ENCODE measurements at places on chromosomes 6 and 20.

- no peak for DNase-seq
Observed at GRCh38 chr6:33699739-33700138, 11.8 kb downstream of the UQCC2 start.

DNA sequence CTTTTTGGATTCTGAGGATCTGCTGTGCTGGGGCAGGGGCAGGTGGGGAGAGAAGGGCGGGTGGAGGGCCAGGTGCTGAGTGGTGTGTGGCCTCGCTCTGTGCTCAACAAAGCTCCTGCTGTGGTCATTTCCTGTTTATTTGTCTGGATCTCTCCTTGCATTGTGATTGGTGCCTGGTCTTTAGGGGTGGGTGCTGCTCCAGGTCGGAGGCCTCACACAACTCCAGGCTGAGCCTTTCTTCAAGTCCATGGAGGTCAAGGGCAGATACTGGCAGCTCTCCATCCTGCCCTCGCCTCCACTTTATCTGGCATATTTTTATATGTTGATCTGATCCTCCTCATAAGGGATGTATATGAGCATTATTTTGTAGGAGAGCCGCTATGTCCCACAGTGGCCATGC, 36.2 kb downstream of the HLA-F start:
- DNase-seq: no peak

GRCh38 chr6:1820714-1821113, 211.0 kb downstream of the FOXC1 start:
- no peak for DNase-seq

DNA sequence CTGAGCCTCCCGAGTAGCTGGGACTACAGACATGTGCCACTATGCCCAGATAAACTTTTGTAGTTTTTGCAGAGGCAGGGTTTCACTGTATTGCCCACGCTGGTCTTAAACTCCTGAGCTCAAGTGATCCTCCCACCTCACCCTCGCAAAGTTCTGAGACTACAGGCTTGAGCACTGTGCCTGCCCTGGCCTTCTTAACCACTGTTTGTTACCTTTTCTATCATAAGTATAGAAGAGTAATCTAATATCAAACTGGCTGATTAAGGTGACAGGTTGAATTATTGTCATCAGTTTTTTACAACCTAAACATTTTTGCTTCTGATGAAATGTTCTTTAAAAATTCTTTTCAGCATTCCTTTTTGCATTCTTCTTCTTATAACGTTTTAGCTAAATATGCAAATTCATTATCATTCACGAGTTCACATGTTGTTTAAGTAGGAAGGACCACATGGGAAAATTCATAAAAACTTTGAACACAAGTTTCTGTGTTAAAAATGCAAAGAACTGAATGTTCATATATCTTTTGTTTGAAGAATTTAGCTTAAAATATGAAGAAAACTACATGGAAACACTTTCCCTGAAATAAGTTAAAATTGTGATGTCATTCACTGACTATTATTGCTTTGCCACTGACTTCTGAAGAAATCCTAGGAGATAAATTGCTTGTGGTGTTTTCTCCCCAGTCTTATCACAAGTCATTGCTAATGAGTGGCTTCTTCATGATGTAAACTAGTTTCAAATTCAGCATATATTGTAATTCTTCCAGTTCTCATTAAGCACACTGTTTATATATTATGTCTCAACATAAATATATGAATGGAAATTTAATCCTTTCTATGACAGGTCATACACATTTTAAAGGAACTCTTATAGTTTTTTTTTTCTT, 106.7 kb downstream of the ADGRB3 start:
- DNase-seq: no peak

- no peak for DNase-seq
Observed at GRCh38 chr20:23072892-23073586, 13.1 kb downstream of the CD93 start.

GRCh38 chr6:11179419-11180202, 52.9 kb downstream of the NEDD9 start:
- no peak for DNase-seq

- no peak for DNase-seq
Observed at GRCh38 chr20:34705397-34706301, 1.5 kb downstream of the TP53INP2 start.

DNA sequence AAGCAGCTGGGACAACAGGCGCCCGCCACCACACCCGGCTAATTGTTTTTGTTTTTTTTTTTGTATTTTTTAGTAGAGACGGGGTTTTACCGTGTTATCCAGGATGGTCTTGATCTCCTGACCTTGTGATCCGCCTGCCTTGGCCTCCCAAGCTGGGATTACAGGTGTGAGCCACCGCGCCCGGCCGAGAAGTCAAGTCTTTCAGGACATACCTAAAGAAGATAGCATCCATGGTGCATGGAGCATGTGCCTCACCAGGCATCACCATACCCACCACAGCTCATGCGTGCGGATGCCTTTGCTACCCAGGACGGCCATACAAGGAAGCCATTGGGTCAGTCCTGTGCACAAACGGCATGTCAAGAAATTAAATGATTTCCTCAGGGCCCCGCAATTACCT, 60.8 kb downstream of the DACT2 start:
- no peak for DNase-seq

GRCh38 chr20:9342651-9343050, 171.7 kb upstream of the LAMP5 start:
- DNase-seq: no peak

DNA sequence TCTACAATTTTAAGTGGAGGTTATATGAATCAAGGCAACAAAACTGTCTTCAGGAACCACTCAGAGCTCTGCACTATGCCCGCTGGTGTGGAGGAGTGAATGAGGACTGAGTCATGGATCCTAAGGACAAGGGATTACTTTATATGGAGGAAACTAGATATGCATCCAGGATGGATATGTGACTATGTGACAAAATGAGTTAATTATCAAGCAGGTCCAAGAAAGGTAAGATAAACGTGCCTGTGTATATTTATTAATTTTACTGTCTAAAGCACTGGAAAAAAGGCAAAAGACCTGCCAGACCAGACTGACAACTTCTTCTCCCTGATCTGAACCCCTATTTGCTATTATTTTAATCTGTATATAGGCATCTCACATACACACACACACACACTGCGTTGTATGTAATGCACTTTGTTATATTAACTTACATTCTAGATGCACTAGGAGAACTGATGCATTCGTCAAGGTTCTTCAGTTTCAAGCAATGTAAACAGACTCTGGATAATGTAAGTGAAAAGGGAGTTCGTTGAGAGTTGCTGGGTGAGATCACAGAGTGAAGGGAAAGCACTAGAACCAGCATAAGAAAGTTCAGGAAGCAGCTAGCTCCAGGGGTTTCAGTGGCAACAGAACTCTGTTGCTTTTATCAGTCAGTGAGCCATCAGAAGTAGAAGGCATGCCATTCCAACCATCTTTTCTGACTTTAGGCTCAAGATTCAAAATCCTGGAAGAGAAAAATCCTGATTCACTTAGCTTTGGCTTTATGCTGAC, 26.4 kb upstream of the ADGRG6 start:
- DNase-seq: no peak

- DNase-seq: no peak
Observed at GRCh38 chr6:125748406-125749172, 843 bp upstream of the HEY2 start.

GRCh38 chr6:143112084-143112768, 51.5 kb downstream of the AIG1 start:
- DNase-seq: no peak

DNA sequence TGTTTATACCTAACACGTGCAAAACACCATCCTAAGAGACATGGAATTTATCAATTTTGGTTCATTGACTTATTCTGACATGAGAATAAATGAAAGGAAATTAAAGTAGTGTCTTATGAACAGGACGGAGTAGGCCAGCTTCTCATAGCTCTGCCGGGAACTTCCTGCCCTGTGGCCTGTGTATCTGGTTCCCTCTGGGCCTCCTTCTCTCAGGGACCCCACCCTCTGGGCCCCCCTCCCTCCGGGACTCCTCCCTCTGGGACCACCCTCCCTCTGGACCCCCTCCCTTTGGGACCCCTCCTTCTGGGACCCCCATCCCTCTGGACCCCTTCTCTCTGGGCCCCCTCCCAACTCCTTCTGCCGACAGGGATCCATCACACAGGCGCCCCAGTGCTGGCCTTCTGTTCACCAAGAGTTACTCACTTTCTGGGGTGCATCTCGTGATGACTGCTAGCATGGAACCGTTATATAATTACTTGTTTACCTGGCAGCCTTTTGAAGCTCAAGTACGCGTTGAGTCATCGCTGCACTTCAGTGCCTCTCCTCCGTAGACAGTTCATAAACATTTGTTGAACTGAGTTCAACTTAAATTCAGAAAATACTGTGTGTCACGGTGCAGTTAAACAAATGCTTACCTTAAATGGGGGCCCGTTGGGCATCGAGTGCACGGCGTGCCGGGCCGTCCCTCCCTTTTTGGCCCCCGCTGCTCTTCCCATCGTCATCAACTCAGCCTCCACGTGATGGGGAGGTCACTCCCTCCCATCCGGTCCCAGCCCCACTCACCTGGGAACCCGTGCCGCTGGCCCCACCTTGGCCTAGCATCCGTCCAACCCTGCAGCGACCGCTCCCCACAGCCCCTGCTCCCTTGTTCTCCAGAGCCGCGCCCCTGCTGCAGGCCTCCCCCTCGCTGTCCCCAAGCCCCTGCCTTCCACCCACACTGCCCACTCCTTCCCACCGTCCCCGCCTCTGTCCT, 8.1 kb downstream of the CCR6 start:
- DNase-seq: no peak

GRCh38 chr6:51016489-51016888, 197.8 kb downstream of the TFAP2B start:
- DNase-seq: no peak

DNA sequence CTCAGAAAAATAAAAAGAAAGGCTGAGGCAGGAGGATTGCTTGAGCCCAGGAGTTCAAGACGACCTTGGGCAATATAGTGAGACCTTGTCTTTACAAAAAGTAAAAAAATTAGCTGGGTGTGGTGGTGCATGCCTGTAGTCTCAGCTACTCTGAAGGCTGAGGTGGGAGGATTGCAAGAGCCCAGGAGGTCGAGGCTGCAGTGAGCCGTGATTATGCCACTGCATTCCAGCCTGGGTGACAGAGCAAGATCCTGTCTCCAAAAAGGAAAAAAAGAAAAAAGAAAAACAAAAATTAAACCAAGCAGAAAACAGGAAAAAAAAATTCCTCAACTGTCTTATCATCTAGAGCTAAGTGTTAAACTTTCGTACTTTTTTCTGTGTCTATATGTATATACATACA, 12.4 kb upstream of the SRSF3 start:
- DNase-seq: no peak

DNA sequence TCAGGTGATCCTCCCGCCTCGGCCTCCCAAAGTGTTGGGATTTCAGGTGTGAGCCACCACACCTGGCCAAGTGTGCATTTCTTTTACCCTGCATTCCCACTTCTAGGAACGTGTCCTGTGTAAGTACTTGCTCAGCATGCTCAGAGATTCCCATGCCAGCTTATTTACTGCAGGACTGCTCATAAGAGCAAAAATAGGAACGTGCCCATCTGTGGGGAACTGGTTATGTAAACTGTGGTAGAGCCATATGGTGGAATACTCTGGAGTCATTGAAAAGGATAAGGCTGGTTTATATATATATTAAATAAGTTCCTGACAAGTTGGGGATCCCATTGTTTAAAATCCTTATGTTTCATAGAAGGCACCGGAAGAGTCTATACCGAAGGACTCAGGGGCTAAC, 38.2 kb upstream of the FANCE start:
- DNase-seq: no peak

DNA sequence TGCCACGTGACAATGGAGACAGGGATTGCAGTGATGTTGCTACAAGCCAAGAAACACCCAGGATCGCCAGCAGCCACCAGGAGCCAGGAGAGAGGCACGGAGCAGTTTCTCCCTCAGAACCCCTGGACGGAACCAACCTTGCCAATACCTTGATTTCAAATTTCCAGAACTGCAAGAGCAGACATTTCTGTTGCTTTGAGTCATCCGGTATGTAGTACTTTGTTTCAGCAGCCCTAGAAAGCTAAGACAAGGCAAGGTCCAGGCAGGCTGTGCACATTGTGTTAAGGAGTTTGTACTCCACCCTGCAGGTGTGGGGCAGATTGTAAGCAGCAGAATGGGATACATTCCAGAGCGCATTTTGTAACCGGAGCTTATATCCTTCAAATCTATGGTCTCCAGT, 48.3 kb downstream of the TRERF1 start:
- no peak for DNase-seq

DNA sequence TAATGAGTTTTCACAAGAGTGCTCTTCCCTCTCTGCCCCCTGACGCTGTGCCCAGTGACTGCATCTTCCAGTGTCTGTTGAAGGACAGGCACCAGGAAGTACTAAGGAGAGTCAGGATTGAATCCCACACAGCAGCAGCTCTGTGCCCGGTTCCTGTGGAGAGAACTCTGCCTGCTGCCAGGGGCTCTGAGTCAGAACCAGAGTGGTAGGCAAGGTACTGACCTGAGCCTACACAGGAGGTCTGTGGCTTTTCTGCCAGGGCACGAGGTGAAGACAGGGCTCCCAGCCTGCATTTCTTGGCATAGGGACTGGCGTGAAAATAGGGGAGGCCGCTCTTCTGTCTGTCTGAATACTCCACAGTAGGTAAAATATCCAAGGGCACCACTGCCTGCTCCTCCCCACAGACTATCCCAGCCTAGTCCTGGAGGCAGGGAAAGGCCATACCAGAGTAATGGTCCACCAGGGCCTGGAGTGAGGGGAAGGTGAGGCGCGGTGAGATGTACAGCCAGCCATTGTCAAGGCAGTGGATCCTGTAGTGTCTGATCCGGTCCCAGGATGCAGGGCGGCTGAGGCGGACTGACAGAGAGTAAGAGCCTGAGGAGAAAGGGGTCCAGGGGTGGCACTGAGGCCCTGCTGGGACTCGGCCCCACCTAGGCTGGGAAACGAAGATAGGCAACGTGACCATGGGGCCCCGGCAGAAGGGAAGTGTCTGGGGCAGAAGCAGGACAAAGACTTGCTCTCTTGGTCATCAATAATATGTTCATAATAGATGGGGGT, 9.4 kb downstream of the RAB5IF start:
- no peak for DNase-seq

DNA sequence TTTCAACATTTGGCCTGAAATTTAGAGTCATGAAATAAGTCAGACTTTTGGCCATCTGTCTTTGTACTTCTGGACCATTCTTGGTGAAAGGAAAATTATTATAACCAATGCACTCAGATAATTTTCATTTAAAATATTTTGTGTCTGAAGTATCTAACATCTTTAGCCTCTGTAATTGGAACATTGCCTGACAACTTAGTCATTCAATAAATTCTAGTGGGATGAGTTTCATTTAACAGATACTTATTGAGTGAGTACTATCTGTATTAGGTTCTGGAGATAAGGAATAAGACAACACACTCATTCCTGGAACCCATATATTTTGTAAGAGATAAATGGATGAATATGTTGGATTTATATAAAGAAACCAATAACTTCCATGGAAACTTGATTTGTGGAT, 536.0 kb downstream of the BCKDHB start:
- no peak for DNase-seq

- no peak for DNase-seq
Observed at GRCh38 chr6:10409233-10409721, 5.6 kb downstream of the TFAP2A start.

GRCh38 chr20:1964061-1964460, 29.8 kb downstream of the PDYN start:
- no peak for DNase-seq

- DNase-seq: no peak
Observed at GRCh38 chr20:2397595-2398145, 17.0 kb downstream of the TGM6 start.

All from activated CD8-positive, alpha-beta memory T cell treated with anti-CD3 and anti-CD28 coated beads for 1 hour (primary cell).